HTR-8/SVneo (cell line): ENCODE measurements at places on chromosomes 4 and X.

DNA sequence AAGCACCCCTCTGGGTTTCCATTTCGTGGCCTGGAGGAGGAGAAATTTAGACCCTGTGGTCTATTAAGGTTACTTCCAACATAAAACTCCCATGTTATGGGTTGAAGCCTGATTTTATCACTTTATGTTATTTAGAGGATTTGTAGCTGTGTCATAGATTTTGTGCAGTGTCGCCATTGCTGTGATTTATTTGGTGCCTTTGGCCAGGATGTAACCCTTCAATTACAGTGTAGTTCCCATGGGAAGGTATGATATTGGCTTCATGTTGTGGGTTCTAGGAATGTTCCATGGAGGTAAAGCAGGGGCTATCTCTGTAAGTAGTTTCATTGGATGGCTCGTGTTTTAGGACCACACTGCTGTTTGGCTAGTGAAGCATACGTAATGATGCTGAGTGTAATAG is 58.5 kb downstream of the TMEM131L start:
- no peak for DNase-seq

GRCh38 chr4:169744601-169745000 is 13.1 kb downstream of the HPF1 start:
- no peak for DNase-seq

DNA sequence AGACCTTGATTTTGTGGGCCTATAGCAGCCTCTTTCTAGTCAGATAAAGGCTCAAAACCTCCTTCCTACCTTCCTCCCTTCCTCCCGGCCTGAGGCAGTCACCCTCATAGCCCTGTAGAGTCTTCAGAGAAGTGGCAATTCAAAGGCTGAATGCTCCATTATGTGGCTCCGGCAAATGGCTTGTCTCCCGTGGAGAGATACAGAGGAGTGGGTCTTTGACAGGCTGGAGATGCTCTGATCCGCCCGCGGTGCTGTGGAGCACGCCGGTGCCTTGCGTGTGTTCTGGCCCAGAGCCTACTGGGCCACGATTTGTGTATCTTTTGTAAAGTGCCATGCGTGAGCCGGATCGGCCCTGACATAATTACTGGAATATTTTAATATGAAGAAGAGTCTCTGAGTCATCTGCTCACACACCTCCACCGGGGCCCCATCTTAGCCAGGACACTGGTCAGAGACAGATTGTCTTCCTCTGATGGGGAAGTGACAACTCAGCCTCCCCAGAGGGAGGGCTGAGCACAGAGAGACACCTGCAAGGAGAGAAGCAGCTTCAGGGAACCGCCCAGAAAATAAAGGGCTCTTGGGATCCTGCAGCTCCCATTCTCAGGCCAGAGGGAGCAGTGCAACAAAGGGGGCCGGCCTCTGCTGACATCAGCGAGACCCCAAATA is 88.7 kb downstream of the DCTD start:
- DNase-seq = no peak

- DNase-seq = no peak
These were observed 127.3 kb upstream of the NKX1-1 start for GRCh38 chr4:1533501-1534064.

- DNase-seq = no peak
These were observed 52.7 kb downstream of the STARD8 start for GRCh38 chrX:68699960-68700746.

DNA sequence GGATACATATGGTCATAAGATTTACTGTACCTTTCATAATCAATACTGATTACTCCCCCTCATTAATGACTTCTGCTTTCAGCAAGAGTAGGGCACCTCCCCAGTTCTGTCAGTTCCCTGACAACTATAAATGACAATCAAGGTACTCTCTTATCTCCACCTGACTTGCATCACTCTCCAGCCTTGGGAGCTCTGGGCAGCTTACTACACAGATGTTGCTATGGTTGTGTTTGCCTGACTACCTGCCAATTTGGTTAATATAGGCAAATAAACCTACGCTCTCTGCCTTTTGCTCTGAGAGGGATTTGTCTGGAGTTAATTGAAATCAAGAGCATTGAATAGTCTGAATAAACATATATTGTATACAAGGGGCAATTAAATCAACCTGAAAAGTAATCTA is 22.8 kb upstream of the MAP7D3 start:
- DNase-seq = no peak

- no peak for DNase-seq
These were observed 431.6 kb downstream of the INPP4B start for GRCh38 chr4:142414366-142414990.
